ENCODE measurements at places on chromosomes 4 and X.

DNA sequence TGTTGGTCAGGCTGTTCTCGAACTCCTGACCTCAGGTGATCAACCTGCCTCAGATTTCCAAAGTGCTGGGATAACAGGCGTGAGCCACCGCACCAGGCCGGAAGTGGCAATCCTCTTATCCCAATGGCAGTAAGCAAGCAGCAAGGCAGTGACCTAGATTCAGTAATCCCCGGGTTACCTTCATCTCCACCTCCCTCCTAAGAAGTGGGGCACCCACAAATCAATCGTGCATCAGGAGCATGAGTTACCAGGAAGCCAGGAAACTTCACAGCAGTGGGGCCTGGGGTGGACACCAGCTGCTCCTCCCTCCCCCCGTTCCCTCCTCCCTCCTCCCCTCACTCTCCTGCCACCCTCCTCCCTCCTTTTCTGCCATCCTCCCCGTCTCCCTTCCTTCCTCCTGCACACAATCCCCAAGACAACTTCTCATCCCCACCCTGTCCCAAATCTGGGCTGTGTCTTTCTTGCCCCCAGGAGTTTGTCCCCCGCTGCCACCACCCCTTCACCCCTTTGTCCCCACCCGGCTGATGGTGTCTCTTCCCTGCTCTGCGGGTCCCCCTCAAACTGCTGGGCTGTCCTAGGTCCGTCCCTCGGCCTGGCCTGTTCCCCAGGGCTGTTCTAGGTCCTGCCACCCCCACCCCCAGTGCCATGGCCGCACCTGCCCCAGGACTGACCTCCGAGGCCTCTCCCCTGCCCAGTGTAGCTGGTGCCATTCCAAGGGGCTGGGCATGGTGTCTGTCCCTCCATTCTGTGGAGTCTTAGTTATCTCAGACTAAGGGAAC lies 2.2 kb downstream of the PDE6B start:
- no peak for DNase-seq

DNA sequence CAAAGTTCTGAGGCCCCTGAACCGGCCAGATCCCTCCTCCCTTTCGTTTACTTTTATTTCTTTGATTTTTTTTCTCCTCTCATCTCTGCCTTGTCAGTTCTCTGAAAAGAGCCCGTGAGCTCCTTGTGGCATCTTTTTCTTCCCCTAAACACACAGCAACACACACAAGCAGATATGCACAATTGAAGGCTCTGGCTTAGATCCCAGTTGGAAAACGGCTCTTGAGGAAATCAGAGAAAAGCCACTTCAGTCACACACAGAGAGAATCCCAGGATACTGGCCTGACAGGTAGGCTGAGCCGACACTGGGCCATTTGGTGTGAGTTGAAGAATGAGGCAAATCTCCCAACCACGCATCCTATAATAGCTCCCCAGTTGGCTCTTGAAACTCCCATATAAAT lies 12.9 kb downstream of the DIPK2B start:
- no peak for DNase-seq

DNA sequence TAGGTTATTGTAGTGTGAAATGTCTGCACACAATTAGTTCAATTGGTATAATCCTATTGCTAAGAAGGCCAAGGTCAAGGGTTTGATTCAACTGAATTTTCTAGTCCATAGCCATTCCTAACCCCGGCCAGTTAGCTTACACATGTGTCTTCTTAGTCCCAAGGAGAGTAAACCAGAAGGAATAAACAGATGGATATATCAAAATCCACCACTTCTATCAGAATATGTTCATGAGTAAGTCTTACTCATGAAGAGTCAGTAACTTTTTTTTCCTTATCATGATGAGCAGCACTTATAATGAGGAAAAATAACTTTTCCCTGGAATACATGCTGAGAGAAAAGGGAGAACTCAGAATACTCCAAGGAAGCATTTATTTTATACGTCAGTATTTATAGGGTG lies 9.5 kb downstream of the HHIP start:
- DNase-seq, result no peak

DNA sequence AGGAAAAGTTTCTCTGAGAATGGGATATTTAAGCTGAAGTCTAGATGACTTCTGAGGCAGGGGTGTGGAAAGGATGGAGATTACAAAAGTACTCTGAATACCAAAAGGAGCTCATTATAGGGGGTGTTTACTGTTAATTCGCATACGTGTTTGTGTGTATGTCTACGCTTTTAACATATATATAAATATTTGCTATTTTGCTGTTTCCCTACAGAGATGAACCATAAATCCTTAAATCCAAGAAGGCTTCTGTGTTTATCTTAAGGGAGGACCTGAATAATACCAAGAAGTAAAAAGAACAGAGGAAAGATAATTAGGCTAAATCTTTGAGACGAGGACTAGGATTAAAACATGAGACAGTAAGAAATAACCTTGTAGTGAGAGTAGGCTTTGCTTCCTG lies 166.0 kb downstream of the ARAP2 start:
- DNase-seq, result no peak

- no peak for DNase-seq
Measured at GRCh38 chr4:15963001-15963451, at the start of gene FGFBP2. Gene FGFBP2, minus strand, starts transcription at chr4:15963175. Its CDS starts 46 bp downstream, at chr4:15963129.

- DNase-seq, result no peak
Measured at GRCh38 chr4:40586729-40587128, 42.9 kb downstream of the RBM47 start.

DNA sequence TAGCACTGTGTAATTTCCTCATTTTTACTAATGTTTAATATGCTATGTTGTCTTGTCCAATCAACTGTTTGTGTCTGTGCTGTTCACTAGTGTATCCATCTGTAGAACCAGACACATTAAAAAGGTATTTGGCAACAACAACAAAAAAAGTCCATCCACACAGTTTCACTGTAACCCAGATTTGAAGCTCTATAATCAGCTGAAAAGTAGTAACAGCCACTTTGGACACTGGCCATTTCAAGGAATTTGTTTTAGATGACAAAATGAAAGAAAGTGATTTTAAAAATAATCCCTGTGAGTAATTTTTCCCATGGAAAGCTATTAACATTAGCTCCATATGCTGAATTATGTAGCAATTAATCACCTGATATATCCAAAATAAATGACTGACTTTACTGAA lies 2.2 kb upstream of the FBXL5 start:
- DNase-seq, result no peak

DNA sequence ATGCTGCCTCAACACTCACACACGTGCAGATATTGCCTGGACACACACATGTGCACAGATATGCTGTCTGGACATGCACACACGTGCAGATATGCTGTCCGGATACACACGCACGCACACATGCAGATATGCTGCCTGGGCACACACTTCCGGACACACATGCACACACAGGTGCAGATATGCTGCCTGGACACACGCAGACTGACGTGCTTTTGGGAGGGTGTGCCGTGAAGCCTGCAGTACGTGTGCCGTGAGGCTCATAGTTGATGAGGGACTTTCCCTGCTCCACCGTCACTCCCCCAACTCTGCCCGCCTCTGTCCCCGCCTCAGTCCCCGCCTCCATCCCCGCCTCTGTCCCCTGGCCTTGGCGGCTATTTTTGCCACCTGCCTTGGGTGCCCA lies 14.7 kb downstream of the FGFRL1 start:
- DNase-seq, result no peak

All from effector memory CD4-positive, alpha-beta T cell (primary cell).